Body of pancreas (tissue), 4 donors: ENCODE measurements at places on chromosomes 1 and 21.

- DNase-seq, result peak; percentile 93
Observed at GRCh38 chr1:117367046-117368025, at the start of gene MAN1A2. TSS of gene MAN1A2 (plus strand) at chr1:117367449. CDS start at chr1:117368184, 735 bp downstream.

GRCh38 chr1:65821386-65821785 is 28.7 kb downstream of the PDE4B start:
- DNase-seq, result no peak

DNA sequence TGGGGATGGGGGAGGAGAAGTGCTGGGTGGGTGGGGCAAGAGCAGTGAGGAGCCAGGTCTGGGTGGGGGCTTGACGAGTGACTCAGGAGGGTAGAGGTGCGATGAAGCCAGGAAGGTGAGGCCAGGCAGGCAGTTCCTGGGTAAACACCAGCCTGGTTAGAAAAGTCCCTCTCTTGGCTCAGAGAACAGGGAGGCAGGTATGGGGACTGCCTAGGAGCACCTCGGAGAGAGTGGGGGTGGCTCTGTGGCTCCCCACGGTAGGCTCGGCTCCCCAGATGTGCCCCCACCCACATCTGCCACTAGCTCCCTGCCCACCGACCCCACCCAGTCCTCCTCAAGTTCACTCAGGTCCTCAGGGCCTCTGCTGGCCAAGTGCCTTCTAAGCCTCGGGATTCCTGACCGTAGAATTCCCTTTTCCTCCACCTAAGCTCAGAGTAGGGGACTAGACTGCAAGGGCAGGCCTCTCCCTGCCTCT is 1.2 kb downstream of the HSPG2 start:
- DNase-seq, result no peak

DNA sequence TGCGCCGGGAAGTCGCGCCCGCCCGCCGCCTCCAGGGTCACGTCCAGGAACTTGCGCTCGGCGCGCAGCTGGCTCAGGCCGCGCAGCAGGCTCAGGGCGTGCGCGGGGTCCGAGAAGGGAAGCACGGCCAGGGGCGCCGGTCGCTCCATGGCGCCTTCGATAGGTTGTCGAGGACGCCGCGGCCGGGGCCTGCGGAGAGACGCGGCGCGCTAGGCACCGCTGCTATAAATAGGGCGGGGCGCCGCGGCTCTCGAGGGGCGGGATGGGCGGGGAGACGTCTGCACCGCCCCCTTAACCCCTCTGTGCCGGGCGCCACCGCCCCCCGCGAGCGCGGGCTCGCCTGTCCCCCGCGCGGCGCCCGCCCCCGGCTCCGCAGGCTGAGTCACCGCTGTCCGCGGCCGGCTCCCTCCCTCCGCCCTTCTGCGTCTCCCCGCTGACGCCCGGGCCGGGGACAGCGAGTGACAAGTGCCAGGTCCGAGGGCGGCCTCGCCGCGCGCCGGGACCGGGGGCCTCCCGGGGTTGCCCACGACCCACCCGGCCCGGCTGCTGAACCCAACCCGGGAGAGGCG is at the start of gene KLHL21:
Gene KLHL21, minus strand, starts transcription at position 201 of the 569 bp plus-strand sequence. Its CDS starts 52 bp downstream, at position 149.
- peak; percentile 92 for DNase-seq

DNA sequence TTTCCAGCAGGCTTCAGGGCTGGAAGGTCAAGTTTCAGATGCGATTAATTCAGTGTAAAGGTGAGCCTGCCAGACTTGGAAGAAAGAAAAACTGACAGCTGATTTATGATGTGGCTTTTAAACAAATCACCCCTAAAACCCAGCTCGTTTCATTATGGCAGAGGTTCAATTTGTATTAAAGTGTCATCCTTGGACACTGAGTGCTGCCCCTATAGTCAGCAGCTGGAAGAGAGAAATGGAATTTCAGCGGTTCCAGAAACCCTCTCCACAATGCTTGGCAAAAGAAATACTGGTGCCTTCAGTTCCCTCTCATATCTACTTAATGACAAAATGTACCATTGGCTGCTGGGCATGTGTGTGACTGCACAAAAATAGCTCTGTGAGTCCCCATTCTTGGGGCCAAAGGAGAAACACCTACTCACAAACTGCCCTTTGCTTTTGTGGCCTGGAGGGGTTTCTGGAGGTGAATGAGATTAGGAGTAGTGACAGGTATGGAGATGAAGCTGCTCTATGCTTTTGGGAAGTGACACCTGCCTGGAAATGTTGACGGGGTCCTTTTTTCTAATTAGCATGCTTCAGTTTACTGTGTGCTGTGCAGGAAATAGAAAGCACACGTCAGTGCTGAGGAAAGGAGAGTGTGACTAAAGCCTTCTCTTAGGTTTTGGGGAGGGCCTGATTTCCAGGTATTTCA is 95.1 kb upstream of the TSPAN2 start:
- no peak for DNase-seq

DNA sequence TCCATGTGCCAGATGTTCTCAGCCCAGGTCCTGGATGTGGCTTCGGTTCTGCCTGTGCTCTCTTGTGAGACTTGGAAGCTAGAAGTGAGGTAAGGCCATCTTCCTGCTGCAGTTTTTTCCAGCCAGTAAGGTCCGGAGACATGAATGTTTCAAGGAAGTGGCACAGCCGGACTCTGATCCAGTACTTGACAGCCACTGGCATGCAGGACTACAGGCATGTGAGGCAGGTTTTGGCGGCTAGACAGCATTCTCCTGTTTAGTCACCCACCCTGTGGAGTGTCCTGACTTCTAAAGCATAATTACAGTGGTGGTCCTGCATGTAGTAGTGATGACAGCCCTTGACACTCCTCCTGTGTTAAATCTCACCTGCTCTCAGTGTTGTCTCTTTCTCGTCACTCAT is 72.3 kb downstream of the TNFSF4 start:
- DNase-seq, result no peak

DNA sequence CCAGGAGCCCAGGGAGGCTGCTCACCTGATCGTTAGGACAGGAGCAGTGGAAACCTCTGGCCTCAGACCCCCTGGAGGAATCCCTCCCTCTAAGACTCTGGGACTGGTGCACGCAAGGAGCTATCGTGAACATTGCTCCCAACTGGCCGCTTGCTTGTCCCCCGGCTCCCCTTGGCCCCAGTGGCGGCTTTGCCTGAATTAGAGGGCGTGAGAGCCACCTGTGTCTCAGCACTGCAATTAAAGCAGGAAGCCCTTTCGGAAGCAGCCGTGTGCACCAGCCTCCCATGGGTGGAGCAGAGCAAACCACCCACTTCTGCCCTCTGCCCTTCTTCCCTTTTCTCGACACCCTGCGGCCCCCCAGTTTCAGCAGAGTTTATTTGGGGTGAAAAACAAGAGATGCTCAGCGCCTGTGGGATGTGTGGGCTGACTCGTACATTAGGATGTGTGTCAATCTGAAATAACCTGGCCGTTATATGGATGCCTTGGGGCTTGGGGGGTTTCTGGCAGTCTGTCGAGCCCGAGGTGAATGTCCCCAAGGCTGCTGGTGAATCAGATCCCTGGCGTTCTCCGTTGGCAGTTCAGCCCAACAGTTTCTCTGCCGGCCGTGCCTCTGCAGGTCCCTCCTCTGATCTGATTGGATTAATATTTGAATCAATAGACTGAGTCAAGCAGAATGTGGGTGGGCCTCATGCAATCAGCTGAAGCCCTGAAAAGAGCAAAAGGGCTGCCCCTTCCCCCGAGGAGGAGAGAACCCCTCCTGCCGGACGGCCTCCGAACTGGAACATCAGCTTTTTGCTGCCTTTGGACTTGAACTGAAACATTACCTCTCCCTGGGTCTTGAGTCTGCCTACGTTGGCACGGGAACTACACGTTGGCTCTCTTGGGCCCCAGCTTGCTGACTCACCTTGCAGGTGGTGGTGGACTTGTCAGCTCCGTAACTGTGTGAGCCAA is 7.3 kb upstream of the UMODL1 start:
- peak; percentile 84 for DNase-seq

DNA sequence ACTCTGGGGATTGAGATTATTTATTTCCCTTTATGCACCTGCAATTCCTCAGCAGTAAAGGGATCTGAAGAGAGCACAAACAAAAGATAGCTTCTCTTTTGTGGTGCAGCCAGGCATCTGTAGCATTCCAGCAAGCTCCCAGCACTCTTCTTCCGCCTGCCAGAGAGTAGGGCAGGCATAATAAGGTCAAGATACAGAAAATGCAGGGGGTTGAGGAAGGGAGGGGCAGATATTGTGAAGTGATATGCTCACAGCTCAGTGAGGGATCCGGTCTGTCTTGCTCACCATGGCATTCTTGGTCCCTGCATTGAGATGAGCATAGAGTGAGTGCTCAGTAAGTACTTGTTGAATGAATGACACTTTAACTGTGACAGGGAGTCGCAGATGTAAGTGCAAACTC is 23.9 kb downstream of the FASLG start:
- no peak for DNase-seq

- DNase-seq, result no peak
Observed at GRCh38 chr1:209406168-209406567, 177.3 kb upstream of the CAMK1G start.

- DNase-seq, result no peak
Observed at GRCh38 chr21:43193088-43193650, 24.4 kb downstream of the CRYAA start.

DNA sequence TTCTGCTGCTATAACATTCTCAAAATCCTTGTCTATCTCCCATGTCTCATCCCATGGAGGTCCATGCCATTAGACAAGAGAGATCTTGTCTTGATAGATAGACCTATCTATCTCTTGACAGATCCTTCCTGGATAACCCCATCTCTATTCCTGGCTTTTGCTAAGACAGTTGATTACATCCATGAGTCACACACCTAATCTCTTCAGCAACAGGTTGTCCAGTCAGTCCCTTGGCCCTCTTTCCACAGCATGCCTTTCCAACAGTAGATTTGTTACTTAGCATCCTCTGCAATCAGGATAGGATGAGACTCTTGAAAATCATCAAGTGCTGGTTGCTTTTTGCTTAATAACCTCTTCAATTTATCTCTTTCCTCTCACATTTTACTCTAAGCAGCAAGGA is 46.6 kb downstream of the TRMT1L start:
- DNase-seq, result no peak

- DNase-seq, result no peak
Observed at GRCh38 chr21:30582870-30583269, 7.3 kb downstream of the KRTAP22-2 start.

DNA sequence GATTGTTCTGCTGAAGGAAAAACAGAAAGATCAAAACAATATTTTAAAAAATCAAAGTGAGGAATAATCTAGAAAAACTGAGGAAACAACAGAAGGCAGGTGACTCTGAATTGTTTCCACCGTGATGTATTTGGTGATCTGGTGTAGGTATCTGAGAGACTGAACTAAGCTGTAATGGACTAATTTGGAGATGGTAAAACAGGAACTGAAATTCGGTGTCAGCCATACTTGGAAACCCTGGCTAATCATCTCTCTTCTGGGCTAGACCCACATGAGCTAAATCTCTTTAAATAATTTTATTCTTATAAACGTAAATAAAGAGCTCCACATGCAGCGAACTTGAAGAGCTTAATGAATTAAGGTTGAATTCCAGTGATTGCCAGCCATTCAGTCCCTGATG is 1226.1 kb downstream of the NCAM2 start:
- DNase-seq, result no peak

GRCh38 chr1:211648980-211649934 is 26.2 kb downstream of the NEK2 start:
- peak; percentile 73 for DNase-seq

DNA sequence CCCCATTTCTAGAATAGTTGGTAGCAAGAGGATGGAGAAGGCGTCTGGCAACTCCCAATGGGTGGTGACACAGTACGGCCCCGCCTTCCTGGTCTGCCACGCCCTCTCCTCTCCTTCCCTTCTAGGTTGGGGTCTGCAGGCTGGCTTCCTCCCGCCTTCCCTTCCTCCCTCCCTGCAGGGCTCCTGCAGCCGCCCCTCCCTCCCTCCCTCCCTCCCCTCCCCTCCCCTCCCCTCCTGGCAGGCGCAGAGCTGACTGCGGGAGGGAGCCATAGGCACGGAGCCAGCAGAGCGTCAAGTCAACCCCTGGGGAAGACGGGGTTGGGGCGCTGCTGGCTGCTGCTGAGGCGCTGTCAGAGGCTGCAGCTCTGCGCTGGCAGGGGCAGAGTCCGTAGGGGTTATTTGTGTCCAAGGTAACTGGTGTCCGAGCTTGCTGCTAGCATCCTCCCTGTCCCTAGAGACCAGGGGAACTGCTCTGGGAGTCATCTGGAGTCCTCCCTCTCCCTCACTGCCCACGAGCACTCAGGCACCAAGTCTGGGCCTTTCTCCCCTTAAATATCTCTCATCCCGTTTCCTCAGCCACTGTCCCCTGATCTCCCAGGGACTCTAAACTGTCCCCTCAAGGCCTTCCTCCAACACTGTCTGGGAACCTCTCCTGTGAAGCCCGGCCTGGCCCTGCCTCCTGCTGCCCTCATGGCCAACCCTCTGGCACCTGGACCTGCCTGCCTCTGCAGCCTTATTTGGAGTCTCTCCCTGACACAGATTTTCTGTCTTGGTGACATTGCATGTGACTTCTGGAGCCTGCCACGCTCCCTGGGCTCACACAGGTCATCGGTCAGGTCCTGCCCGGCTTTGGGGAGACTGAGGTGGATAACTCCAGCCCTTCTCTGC is 57.4 kb upstream of the ACOT11 start:
- DNase-seq, result peak; percentile 32

GRCh38 chr1:38197312-38198061 is 150.9 kb upstream of the POU3F1 start:
- no peak for DNase-seq

DNA sequence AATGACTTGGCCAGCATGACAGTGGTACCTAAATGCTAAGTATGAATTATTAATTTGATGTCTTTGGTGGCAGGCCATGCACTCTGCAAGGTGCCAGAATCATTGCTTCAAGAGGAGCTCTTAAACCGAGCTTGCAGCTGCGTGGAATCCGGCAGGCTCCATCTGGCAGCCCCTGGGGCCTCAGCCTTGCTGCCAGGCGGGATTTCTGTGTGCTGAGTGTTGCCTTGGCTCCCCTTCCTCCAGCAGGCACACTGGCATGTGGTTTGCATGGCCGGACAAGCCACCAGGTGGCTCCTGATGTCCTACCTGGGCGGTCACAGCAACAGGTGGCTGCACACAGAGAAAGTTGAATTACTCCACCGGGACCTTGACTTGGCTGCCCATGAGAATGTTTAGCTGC is 155.4 kb downstream of the URB2 start:
- peak; percentile 91 for DNase-seq

DNA sequence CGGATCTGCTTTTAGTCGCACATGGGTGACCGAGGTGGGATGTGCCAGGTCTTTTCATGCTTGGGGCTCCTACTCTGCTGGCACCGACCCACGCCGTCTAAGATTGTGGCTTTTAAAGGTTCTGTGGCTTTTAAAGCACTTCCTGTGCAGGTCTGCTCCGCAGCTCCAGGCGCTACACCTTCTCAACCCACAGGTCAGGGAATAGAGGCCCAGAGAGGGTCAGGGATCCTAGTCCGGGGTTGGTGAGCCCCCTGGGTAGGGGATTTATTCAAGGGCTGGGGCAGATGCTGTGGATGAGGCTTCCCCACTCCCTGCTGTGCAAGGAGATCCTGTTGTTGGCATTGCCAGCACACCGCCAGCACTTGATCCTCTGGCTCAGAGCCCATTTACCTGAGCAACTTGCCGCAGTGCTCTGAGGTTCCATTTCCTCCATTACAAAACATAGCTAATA is 212.8 kb upstream of the RAB4A start:
- peak; percentile 60 for DNase-seq

DNA sequence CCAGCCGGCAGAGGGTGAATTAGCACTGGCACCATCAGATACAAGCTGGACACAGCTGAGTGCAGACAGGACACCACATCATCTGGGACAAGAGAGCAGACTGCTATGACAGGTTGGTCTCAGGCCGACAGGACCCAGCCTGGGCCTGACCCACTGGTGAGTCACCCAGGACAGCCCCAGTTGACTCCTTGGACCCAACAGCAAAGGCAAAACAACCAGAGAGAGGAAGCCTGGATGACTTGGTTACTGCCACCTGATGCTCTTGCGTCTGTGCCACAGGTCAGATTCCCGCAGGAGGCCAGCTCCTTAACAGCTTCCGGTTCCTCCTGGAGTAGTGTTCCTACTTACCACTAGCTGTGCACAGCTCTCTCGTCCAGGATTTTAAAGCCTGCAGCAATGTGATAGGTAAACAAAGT is 18.5 kb downstream of the CCN1 start:
- no peak for DNase-seq
